ENCODE measurements at places on chromosomes 13 and 19.
A peak's percentile ranks its signal among the peaks of the same experiment; 100 is the strongest.

DNA sequence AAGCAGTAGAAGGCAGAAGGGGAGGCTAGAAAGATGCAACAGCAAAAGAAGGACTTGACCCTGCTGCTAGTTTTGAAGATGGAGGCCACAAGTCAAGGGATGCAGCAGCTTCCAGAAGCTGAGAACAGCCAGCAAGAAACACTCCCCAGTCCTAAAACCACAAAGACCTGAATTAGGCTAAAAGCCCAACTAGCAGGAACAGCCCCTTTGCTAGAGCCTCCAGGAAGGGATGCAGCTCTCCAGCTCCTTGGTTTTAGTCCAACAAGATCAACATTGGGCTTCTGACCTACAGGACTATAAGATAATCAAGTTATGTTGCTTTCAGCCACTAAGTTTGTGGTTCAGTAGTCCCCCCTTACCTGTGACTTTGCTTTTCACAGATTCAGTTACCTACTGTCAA, 10.5 kb upstream of the LATS2 start:
- peaks cover 13% of the 10 kb centered on the region for H3K4me1 ChIP-seq
- no peak overlapping the region for H3K27ac ChIP-seq
- peaks cover 3% of the 10 kb centered on the region for H3K27me3 ChIP-seq
- DNase-seq = no peak
- H3K4me3 ChIP-seq = no peak overlapping the region

- H3K36me3 ChIP-seq = no peaks in the 10 kb centered on the region
- H3K4me3 ChIP-seq = peak overlapping the region; percentile 87
- H3K27me3 ChIP-seq = peaks cover 4% of the 10 kb centered on the region
- H3K27ac ChIP-seq = peak overlapping the region; percentile 90
These were observed 232.5 kb upstream of the SERP2 start for GRCh38 chr13:44140888-44141724.

DNA sequence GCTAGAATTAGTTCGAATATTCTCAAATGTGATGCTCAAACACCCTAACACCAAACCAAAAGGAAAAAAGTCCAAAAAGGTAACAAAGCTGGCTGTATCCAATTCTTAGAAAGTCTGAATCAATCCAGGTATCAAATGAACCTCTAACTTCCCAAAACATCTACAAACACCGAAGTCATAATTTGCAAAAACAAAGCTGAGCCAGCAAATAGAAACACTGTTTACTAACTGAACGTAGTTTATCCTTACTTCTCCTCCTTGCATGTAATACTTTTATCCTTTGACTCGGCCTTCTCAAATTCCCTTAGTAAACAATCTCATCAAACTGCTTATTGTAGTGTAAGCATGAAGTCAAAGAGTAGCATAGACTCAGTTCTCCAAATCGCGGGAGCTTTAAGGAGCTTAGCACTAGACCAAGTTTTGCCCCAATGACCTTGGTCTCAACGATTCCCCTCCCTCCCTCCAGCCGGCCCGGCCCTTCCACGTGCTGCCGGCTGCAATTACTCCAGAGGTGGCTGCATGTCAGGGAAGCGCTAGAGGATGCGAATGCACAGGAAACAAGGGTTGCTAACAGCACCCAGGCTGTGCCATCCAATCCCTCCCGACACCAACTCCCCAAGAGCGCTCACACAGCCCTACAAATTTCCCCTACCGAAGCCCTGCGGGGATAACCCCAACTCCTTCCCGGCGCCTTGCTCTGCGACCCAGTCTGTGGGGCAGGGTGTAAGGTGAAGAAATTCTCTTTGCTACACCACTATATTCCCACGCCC, 693 bp downstream of the XPO4 start:
- DNase-seq = peak; percentile 49
- no peaks in the 10 kb centered on the region for H3K27me3 ChIP-seq
- H3K27ac ChIP-seq = peak overlapping the region; percentile 87
- H3K4me1 ChIP-seq = peaks cover 37% of the 10 kb centered on the region
- H3K4me3 ChIP-seq = peak overlapping the region; percentile 91

DNA sequence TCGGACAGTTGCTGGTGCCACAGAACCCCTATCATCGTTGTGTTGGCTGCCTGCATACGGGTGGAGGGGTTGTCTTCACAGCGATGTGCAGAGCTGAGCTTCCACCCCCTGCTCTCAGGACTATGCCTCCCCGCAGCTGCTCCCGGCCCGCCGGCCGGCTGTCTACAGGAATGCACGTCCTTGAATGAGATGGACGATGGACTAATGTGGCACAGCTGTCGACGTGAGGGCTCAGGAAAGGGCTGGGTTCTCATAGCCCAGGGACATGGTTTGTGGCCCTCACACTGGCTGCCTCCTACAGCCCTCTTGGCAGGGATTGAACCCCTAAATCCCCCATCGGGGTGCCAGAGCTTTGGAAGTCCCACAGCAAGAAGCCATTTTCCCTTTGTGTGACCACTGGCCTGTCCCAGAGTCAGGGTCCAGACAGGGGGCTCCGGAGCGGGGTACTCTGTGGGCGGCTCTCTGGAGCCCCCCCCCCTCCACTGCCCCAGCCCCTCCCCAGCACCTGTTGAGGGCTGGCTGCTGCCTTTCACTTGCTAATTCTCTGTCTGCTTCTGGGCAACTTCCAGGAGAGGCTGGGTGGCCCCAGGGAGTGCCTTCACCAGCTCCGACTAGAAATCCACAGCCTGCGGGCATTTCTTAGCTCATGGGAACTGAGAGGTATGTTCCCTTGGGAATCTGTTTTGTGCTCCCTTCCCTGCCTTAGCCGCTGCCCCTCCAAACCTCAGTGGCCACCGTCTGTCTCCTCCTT, 40.2 kb downstream of the TSSK6 start:
- peaks cover 76% of the 10 kb centered on the region for H3K4me1 ChIP-seq
- H3K27me3 ChIP-seq = no peaks in the 10 kb centered on the region
- H3K4me3 ChIP-seq = no peak overlapping the region
- DNase-seq = no peak

DNA sequence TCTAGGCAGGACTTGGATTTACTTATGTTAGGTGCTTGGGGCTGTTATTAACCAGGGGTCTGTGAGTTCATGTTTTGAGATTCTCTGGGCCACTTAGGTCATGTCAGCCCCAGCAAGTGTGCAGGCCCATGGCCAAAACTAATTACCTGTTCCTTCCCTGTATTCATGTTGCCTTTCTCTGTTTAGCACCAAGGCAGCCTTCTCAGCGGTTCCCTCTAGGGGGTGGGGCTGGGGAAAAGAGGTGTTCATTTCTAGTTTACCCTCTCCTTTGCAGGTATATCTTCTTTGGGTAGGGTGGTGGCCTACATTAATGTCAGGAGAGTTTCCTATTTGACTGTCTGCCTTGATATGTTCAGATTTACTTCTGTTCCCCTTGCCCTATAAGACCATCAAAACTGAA, 61.7 kb downstream of the PDS5B start:
- H3K36me3 ChIP-seq = peaks cover 3% of the 10 kb centered on the region
- H3K4me1 ChIP-seq = peaks cover 67% of the 10 kb centered on the region

DNA sequence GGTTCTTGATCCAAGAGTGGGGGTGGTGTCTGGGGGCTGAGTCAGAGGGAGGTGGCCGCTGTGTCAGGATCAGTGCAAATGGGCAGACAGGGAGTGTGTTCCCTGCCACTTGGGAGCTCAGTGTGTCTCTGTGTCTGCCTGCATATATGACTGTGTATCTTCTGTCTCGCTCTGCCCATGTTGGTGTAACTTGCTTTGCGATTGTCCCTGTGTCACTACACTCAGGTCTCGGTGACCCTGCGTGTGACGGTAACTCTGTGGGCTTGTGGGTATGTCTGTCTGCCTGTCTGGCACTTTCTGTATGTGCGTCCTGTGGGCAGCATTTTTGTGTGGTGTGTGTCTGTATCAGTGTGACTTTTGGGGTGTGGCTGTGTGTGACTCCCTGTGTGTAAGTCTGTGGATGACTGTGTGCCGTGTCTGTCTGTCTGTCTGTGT, 8.2 kb upstream of the ERFL start:
- peaks cover 35% of the 10 kb centered on the region for H3K4me1 ChIP-seq
- H3K27ac ChIP-seq = no peak overlapping the region
- peak; percentile 50 for DNase-seq
